ENCODE measurements at places on chromosomes 1 and 21.

- no peak for DNase-seq
These were observed 554.1 kb upstream of the OLFM3 start for GRCh38 chr1:102550729-102551384.

GRCh38 chr1:59367301-59368007, 70.6 kb downstream of the FGGY start:
- DNase-seq, result no peak

- DNase-seq, result no peak
These were observed 113.9 kb upstream of the ZNF648 start for GRCh38 chr1:182175361-182175931.

- DNase-seq, result no peak
These were observed 18.3 kb upstream of the IFNGR2 start for GRCh38 chr21:33384841-33385331.

DNA sequence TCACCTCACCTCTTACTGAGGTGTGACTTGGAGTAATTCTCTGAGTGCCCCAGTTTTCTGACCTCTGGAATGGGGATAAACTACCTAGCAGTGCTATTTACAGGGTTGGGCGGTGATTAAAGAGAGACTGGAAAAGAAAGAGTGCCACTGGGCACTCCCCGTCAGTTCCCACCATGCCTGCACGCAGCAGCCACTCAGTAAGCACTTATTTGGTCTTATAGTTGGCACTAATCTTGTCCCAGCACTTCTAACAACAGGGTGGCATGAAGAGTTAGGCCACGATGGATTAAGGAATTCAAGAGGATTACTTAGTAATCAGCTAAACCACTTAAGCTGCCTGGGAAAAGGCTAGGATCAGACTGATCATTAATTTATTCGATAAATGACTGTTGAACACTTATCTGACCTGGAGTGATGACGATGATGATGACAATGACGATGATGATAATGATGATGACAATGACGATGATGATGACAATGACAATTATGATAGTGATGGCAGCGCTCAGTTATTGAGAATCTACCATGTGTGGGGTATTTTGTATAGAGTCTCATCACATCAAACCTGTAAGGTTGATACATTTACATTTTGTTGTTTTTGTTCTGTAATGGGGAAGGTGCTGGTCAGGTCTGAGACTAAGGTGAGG, 5.4 kb downstream of the CITED4 start:
- no peak for DNase-seq

DNA sequence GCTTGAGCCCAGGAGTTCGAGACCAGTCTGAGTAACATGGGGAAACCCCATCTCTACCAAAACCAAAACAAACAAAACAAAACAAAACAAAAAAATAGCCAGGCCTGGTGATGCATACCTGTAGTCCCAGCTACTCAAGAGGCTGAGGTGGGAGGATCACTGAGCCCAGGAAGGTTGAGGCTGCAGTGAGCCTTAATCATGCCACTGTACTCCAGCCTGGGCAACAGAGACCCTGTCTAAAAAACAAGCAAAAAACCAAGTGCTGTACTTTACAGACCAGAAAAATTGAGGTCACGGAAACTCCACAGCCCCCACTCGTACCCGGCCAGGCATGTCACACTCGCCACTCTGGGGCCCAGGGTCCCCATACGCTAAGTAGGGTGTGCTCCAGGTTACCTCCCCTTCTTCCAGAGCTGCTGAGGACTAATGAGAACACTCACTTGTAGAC, 22.9 kb downstream of the ATP2B4 start:
- peak; percentile 62 for DNase-seq

GRCh38 chr1:151511636-151512215, 539 bp downstream of the CGN start:
- DNase-seq, result peak; percentile 15

GRCh38 chr1:41428738-41429640, 55.5 kb downstream of the EDN2 start:
- no peak for DNase-seq

- no peak for DNase-seq
These were observed 30.4 kb downstream of the ZNF281 start for GRCh38 chr1:200379432-200379757.

GRCh38 chr1:43851561-43852338, 81.9 kb upstream of the ARTN start:
- DNase-seq, result no peak

DNA sequence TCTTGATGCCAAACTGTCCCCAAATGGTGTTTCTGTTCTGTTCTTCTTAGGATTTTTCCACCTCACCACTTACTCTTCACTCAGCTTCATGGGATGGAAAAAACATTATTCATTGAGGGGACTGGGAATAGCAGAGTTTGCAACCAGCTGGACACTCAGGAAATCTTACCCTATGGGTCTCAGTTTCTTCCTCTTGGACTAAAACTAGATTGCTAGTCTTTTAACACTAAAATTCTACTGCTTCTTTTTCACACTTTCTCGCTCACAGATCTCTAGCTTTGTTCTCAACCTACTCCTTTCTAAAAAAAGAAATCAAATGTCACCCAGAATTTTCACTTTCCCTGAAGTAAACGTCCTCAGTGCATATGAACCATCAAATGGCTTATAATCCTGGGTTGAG, 4.8 kb downstream of the KMO start:
- no peak for DNase-seq

DNA sequence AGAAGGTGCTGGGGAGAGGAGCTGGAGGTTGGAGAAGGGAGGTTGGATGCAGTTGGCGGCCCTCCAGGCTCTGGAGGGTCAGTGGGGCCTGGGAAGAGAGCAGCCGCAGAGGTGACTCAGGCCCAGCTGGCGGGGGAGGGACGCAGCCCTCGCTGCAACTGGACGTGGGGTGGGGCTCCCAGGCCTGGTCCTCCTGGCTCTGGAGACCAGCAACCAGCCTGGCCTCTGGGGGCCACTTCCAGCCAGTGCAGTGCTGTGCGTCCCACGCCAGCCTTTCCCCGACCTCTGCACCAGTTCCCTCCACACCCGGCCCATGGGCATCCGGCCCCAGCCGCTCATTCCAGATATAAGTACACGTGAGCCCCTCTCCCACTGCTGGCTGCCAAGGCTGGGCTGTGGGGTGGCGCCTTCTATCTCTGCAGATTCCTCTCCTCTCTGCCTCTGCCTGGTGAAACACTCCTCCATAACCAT, 38.0 kb upstream of the COL18A1 start:
- DNase-seq, result no peak

GRCh38 chr1:154760469-154760933, 109.6 kb downstream of the KCNN3 start:
- DNase-seq, result peak; percentile 78

DNA sequence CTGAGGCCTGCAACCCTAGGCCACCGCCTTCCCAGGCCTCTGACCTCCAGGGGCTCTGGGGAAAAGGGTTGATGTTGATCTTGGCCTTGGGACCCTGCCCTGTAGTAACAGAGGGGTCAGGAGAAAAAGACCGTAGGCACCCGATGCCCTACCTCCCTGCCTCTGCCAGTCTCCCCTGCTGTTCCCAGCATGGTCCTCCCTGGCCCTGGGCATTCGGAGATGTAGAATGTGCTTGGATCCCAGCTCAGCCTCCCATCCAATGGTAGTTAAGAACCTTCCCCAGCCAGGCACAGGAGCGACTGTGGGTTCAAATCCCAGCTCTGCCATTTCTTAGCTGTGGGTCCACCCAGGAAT, 72.0 kb upstream of the TARDBP start:
- DNase-seq, result no peak

DNA sequence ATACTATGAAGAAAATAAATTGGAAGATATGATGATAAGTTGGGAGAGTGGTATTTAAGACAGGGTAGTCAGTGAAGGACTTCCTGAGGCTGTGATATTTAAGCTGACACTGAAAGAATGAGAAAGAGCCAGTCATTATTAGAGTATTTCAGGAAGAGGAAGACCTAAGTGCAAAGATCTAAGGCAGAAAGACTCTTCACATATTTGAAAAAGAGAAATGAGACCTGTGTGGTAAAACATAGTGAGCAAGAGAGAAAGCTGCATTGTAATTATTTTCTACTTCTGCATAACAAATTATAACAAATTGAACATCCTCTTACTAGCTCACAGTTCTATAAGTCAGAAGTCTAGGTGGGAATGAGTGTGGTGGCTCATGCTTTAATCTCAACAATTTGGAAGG, 34.6 kb upstream of the DOCK7 start:
- no peak for DNase-seq

DNA sequence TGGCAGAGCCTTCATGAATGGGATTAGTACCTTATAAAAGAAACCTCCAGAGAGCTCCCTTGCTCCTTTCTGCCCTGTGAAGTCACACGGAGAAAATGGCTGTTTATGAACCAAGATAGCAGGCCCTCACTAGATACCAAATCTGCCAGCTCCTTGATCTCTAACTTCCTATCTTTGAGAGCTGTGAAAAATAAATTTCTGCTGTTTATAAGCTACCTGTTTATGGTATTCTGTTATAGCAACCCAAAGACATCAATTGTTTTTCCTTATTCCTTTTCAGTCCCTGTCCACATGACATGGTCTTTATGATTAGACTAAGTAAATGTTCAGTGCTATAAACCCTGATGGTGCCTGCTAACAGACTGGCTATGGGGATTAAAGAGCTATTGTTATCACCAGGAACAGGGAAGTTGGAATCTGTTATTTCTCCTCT, 9.7 kb upstream of the STIL start:
- DNase-seq, result no peak

GRCh38 chr1:233435622-233436021, 108.1 kb downstream of the MAP3K21 start:
- no peak for DNase-seq

DNA sequence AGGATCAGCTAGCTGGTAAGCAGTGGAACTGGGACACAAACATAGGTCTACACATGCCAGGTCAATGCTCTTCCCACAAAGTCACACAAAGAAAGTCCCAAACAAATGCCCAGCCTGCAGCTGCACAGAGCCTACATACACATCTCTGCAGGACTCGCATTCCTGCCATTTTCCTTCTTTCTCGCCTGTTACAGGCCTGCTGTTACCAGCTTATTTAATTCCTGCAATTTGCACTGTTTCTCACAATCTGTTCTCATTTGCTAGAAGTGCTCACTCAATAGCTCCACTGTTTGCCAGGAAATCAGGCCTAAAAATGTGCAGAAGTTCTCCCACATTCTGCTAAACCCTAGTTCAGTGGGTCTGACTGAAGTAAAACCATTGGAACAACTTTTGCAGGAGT, 362.6 kb upstream of the C1orf87 start:
- DNase-seq, result no peak

- no peak for DNase-seq
These were observed 187.9 kb downstream of the PATJ start for GRCh38 chr1:61930116-61930645.

GRCh38 chr1:29563571-29563970, 327.2 kb downstream of the PTPRU start:
- DNase-seq, result no peak

DNA sequence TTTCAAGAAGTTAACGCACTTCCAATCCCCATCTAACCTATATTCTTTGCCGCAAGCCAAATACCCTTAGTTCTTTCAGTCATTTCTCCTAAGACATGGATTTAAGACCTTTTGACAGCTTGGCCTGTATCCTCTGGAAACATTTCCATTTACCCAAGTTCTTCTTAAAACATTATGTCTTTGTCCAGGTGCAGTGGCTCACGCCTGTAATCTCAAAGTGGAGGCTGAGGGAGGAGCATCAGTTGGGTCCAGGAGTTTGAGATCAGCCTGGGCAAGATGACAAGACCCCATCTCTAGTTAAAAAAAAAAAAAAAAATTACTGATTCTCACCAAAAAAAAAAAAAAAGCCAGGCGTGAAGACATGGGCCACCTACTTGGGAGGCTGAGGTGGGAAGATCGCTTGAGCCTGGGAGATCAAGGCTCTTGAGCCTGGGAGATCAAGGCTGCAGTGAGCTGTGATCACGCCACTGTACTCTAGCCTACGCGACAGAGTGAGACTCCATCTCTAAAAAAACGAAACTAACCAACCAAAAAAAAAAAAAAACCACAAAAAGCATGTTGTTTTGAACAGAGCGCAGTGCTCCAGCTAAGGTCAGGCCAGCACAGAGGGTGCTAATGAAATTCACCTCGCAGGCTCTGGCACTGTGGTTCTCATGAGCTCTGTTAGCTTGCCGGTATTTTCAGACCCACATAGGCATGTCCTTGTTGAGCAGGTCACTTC, 36.0 kb downstream of the NUAK2 start:
- peak; percentile 42 for DNase-seq

GRCh38 chr1:9825093-9826074, 1.6 kb upstream of the CLSTN1 start:
- peak; percentile 24 for DNase-seq

DNA sequence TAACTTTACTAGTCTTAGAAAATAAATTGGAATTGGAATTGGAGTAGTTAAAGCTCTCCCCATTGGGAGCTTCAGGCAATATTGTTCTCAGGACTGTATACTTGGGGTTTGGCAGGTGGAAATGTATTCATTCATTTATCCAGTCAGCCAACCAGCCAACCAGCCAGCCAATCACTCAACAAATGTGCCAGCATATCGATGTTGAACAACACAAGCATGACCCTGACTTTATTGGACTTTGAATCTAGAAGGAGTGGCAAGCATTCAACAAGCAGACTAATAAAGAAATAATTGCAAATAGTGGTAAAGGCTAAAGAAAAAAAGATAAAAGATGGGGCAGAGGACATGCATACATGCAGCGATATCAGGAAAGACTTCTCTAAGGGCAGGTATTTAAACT, 55.5 kb upstream of the ZC3H11B start:
- DNase-seq, result no peak

GRCh38 chr1:185795181-185795580, 61.0 kb downstream of the HMCN1 start:
- DNase-seq, result no peak

- DNase-seq, result no peak
These were observed 64.6 kb upstream of the C1orf21 start for GRCh38 chr1:184322253-184322652.

GRCh38 chr1:101250656-101251272, 13.9 kb downstream of the S1PR1 start:
- DNase-seq, result no peak

- DNase-seq, result peak; percentile 68
These were observed 8.8 kb upstream of the FGR start for GRCh38 chr1:27643600-27644368.

- DNase-seq, result no peak
These were observed 34.1 kb downstream of the PLXNA2 start for GRCh38 chr1:208209896-208210589.

DNA sequence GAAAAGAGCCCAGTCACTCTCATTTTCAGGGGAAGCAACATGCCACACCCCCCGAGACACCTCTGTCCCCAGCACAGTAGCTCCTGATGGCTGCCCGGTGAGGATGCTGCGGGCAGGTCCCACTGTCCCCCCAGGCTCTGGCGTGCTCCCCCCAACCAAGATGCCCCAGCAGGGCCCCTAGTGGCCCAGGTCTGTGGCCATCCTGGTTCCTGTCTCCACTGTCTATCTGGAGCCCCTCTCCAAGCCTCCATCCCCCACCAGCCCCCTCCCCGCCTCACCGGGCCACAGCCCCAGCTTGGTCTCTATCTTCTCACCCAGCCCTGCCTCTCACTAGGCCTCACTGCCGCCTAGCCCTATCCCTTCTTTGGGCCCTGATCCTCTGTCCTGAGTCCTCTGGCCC, 61.8 kb downstream of the UBIAD1 start:
- no peak for DNase-seq

DNA sequence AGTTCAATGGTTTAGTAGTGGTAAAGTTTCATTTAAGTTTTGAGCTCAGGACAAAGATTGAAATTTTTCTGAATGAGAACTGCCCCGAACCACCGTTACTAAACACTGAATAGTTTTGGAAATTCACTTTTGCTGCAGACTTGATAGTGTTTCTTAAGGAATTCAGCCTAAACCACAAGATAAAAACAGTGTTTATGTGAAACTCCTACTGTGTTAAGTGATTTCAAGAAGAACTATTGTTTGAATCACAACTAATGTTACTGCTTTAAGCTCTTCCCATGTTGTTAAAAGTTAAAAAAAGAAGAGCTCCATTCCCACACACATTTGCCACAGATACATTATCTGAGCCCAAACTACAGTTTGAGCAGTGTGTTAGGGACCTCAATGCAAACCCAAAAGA, 159.2 kb downstream of the DYRK1A start:
- no peak for DNase-seq

All from stimulated activated CD4-positive, alpha-beta T cell treated with anti-CD3 and anti-CD28 coated beads, Interleukin-1b, Interleukin-23, amount 100 ng/mL, for 48 hours (primary cell).